ENCODE measurements at places on chromosomes 6 and 20.
A peak's percentile ranks its signal among the peaks of the same experiment; 100 is the strongest.

DNA sequence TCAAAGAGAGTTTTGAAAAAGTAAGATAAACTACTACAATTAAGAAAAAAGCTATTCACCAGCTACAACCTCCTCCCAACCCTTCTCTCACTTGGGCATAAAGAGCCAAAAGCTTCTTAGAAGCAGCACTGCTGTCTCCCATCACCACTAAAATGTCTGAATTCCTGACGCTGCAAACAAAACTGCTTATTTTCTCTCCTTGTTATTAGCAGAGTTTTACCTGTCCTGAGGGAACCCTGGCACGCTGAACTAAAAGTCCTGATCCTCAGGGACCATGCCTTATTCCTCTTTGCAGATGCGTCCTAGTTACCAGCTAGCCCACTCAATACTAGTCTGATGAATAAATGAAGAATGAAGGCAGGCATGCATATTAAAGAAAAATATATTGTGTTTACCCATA, 1.1 kb downstream of the HACE1 start:
- no peak for DNase-seq

GRCh38 chr20:56429941-56430340, 17.9 kb downstream of the CASS4 start:
- DNase-seq: no peak

DNA sequence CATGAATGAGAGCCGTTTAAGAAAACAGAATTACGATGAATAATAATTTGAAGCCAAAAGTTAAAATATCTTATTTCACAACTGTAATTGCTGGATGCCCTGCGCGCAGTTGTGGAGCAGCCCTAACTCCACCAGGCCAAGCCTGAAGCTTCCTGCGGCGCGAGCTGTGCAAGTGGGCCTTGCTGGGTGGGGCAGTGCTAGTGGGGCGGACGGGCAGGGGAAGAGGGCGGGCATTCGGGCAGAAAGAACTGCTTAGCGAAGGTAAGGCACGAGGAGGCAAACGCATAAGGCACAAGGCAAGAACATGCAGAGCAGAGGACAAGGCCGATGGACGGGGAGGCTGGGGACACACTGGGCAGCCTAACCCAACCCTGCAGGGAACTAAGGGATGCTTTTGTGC, 2.3 kb downstream of the HLA-DQB2 start:
- no peak for DNase-seq

DNA sequence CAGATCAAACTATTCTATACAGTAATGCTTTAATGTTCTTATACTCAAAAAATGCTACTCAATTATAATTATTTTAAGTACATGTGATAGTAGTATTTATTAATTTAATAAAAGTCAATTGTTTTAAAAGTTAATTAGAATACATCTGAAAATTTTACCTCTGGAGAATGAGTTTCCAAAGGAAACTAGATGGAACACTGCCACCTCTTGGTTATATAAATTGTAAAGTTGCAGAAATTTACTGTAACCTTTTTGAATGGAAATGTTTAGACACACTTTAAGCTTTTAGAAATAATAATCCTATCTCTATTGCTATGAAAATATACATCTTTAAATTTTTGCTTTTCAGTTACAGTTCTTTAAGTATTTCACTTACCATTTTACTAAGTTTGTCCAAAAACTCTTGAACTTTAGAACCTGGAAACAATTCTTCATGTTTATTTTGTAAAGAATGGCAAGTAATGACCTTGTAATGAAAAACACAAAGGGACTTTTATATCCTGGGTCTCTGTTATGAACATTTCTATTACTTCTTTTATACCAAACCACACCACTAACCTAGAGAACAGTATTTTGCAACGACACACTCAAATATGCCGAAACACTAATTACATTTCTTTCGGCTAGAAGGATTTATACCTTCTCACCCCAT, 10.9 kb upstream of the BMP5 start:
- DNase-seq: no peak

DNA sequence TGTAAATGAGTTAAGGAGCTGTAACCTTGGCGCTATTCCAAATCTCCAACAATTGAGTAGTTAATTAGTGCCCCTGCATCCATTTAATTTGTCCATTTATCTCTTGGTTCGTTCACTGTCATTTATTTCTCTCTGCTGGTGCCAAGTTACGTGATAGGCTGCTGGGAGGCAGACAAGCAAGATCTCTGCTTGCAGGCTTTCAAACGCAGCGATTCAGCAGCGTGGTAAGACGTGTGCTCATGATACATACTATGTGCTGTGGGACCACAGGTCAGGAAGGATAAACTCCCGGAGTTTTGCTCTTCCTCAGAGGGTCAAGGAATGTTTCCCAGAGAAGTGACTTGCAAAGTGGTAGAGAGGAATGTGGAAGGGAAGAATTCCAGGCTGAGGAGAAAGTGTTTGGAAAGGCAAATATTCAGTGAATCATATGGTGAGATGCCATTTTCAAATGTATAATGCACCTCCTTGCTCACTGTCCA, 46.4 kb downstream of the UTRN start:
- DNase-seq: no peak

GRCh38 chr20:53966774-53967398, 103.5 kb downstream of the BCAS1 start:
- no peak for DNase-seq

DNA sequence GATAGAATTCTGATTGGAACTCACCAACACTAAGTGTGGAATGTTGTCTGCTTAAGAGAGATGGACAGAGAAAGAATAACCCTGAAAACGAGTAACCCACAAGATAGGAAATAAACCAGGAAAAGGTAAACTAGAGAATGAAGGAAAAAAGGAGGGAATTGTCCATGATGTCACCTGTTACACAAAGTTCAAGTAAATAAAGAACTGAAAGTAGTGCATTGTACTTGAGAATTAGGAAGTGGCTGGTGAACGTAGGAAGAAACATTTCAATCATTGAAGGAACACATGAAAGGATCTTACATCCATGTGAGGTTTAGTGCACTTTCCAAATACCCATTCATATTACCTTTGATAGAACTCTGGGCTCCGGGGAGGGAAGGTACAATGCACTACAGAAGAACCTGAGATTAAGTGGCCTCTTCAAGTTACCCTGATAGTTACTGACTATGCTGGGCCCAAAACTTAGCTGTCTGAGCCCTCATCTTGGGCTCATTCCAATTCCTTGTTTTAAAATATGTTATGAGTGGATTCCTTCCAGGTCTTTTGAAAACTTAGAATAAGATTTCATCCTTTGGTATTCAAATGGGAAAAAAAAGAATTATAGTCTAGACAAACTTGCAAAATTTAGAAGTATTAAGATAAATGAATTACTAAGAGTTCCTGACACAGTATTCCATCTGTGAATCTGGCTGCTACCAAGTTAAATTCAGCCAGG, 1.1 kb upstream of the STX7 start:
- no peak for DNase-seq

- no peak for DNase-seq
Measured at GRCh38 chr6:50353603-50354002, 303.9 kb upstream of the DEFB112 start.

DNA sequence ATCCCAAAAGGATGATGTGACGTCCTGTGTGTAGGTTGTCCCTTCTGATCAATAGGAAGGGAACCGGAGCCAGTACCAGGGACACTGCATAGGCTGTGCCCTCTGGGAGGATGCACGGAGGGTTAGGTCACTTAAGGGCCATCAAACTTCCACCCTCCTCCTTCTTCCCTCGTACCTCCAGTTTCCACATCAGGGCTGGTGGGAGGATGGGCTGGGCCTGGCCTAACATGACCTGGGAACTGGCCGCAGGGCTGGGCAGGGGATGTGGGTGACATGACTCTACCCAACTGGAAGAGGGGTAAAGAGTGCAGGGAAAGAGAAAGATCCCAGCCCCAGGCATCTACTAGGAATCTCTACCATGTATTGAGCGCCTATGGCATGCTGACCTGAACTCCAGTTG, 46.2 kb upstream of the MDGA1 start:
- DNase-seq: no peak

GRCh38 chr6:99810942-99811620, 182.9 kb downstream of the MCHR2 start:
- DNase-seq: no peak

DNA sequence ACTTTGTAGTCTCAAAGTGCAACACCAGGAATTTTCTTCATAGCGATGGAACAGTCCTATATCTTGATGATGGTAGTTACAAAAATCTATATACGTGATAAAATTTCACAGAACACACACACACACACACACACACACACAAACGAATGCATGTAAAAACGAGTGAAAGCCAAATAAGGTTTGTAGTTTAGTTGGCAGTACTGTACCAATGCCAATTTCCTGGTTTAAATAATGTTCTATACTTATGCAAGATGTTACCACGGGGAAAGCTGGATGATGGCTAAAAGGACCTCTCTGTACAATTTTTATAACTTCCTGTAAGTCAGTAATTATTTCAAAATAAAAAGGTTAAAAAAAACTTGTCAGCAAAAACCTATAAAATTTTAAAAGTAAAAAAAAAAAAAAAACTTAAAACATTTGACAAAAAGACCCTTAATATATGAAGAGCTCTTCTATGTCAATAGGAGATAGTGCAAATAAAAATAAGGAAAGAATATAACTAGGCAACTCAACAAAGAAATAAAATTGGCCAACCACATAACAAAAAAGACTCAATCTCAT, 37.6 kb downstream of the PDSS2 start:
- DNase-seq: no peak

GRCh38 chr6:7419065-7419464, 29.5 kb downstream of the RIOK1 start:
- DNase-seq: no peak

DNA sequence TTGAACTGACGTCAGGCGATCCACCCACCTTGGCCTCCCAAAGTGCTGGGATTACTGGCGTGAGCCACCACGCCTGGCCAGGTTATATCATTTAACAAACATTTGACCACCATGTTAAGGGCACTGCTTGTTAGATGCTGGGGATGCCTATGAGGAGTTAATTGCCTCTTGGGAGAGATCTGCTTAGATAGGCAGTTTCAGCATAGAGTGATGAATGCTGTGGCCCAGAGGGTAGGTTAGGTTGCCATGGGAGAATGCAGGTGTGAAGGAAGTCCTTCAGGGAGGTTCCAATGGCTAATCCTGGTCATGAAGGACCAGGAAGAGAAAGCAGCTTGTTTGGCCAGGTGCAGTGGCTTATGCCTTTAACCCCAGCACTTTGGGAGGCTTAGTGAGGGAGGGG, 17.0 kb downstream of the PHF20 start:
- no peak for DNase-seq

DNA sequence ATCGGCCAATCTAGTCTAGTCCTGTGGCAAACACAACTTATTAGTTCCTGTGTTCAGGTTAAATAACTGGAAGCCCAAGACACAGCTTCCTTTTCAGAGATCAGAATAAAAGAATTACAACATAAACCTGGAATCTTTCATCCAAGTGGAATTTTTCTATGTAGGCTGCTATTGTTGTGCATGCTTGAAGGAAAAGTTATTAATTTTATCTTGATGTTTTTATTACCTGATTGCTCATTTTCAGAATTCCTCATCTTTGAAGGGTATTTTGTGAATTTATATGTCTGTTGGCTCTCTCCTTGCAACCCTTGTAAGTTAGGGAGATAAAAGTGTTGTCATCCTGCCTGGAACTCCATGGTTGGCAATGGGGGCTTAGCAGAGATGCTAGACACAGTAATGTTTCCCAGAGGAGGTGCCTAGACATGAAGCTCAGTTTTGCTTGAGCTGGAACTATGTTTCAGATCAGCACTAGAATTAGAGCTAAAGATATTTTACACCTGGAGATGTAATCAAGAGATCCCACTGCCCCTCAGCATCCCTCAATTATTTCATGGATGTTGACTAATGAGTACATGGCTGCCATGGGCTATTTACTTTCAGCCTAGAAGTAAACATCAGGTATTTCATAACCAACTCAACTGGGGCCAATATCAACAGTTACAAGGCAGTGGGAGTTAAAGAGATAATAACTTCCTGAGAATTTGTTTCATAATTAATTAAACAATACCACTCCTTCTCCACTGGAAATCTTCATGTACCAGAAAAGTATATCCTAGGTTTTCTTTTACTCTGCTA, 367.0 kb upstream of the MARCKS start:
- no peak for DNase-seq

DNA sequence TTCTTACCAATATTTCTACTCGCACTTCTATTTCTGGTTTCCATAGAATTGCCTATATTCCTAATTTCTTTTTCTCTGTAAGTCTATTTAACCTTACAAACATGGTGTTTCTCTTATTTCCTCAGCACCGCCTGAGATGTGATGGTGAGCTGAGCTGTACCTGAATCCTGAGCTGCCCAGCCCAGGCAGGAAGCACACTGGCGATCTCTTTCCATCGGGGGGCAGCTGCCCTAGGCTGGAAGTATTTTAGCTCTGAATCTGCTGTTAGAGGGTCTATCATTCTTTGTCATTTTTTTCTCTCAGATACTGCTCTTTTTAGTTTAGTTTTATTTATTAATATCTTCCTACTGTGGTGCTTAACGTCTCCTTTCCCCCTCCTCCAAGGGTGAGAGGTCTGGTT, 173.4 kb upstream of the SLC35B3 start:
- DNase-seq: no peak

DNA sequence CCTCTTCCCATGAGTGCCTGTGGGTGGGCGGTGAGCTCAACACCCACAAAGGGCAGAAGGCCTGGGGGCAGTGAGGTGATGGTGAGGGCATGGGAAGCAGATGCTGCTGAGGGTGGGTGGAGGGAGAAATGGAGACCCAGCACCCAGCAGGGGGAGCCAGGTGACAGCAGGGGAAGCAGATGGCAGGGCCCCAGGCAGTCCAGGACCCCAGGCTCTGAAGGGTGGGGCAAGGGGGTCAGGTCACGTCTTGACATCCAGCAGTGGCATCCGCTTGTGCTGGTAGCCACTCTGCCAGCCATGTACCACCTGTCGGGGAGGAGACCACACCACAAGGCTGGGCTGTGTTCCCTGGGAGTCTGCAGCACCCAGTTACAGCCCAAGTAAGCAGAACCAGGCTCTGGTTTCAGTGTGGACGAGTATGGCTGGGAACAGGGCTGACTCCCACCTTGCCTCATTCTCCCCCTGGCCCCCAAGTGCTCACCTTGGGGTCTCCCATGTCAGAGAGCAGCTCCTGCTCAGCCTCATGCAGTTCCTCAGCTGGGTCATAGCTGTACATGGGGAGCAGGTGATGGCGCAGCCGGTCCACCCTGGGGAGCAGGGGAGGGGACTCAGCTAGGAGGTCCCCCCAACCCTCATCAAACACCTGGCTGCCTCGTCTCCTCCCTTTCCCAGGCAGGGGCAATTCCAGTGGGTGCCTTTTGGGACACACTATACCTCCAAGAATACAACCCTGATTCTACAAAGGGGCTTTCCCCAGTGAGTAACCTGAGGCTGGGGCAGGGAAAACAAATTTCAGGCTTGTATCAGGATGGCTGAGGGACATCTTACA, 2.0 kb downstream of the SMIM29 start:
- peak; percentile 25 for DNase-seq

DNA sequence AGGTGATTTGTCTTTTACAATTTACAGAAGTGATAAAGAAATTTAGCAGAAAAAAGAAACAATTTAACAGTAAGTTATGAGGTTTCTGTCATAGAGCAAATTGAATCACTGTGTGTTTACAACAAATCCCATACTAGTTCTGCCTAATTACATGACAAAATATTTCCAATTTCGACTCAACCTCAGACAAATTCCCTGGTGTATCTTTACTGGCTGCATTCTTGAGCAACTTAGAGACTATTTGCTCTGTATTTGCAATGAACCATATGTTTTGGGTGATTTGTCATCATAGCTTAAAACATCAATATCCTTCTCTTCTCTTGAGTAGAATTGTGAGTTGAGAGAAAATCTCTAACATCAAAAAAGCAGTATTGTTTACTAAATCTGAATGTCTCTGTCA, 128.7 kb downstream of the SIM1 start:
- no peak for DNase-seq

GRCh38 chr6:23170049-23170448, 600.7 kb downstream of the HDGFL1 start:
- DNase-seq: no peak

GRCh38 chr6:84763886-84764331, 489 bp downstream of the TBX18 start:
- no peak for DNase-seq
